Naive B cell (primary cell): ENCODE measurements at places on chromosomes 12 and 14. TPM values are rescaled to one million over a fixed set of nuclear protein-coding genes. Genes with fewer than 3 reads are reported as not detected.

Gene PSMC6
- polyA plus RNA-seq = 46.9 TPM

Gene HHIPL1
- polyA plus RNA-seq = not detected

Gene TRPV4
- polyA plus RNA-seq = not detected

Gene OLR1
- polyA plus RNA-seq = not detected

Gene IRAK3
- polyA plus RNA-seq = 1.9 TPM

Gene P2RX2
- polyA plus RNA-seq = not detected

Gene ERBB3
- polyA plus RNA-seq = not detected

Gene CACNA2D4
- polyA plus RNA-seq = 2.1 TPM

Gene LHX5
- polyA plus RNA-seq = not detected

Gene MORN3
- 0.22 TPM for polyA plus RNA-seq

Gene BHLHE41
- polyA plus RNA-seq = 5.7 TPM

Gene ADAM21
- polyA plus RNA-seq = not detected

Gene EP400
- polyA plus RNA-seq = 6.2 TPM

Gene UNC119B
- polyA plus RNA-seq = 6.4 TPM

Gene TDRD9
- 3.8 TPM for polyA plus RNA-seq

Gene KRT81
- not detected for polyA plus RNA-seq

Gene ZFHX2
- 0.04 TPM for polyA plus RNA-seq

Gene KRT6C
- not detected for polyA plus RNA-seq

Gene FGD4
- polyA plus RNA-seq = 1.9 TPM

Gene ALX1
- polyA plus RNA-seq = not detected

Gene CIROP
- polyA plus RNA-seq = not detected

Gene BICDL1
- not detected for polyA plus RNA-seq

Gene STAC3
- polyA plus RNA-seq = 0.40 TPM

Gene FLVCR2
- 0.52 TPM for polyA plus RNA-seq

Gene TAS2R42
- not detected for polyA plus RNA-seq

Gene RNASE7
- not detected for polyA plus RNA-seq

Gene EXD2
- 4.1 TPM for polyA plus RNA-seq

Gene AMN
- polyA plus RNA-seq = 2.3 TPM

Gene PRKCH
- polyA plus RNA-seq = 2.7 TPM

Gene SDR9C7
- not detected for polyA plus RNA-seq

Gene AMDHD1
- not detected for polyA plus RNA-seq

Gene MYBPC1
- not detected for polyA plus RNA-seq

Gene ANKRD33
- polyA plus RNA-seq = not detected

Gene KRT5
- polyA plus RNA-seq = not detected

Gene EPYC
- not detected for polyA plus RNA-seq

Gene CD69
- polyA plus RNA-seq = 1,234 TPM

Gene SARNP
- 96.2 TPM for polyA plus RNA-seq

Gene CFAP73
- not detected for polyA plus RNA-seq

Gene SERPINA10
- polyA plus RNA-seq = not detected

Gene HPD
- not detected for polyA plus RNA-seq

Gene TAS2R8
- polyA plus RNA-seq = not detected

Gene GPR132
- 33.0 TPM for polyA plus RNA-seq

Gene LMNTD1
- polyA plus RNA-seq = not detected

Gene GPR65
- 18.1 TPM for polyA plus RNA-seq

Gene CCDC38
- polyA plus RNA-seq = not detected

Gene OR2AP1
- not detected for polyA plus RNA-seq

Gene AGAP2
- 1.2 TPM for polyA plus RNA-seq

Gene ARHGEF25
- polyA plus RNA-seq = not detected

Gene SLC10A1
- not detected for polyA plus RNA-seq

Gene ACVRL1
- not detected for polyA plus RNA-seq
